AG09319 (cell line): ENCODE measurements at places on chromosomes 6 and 20.

DNA sequence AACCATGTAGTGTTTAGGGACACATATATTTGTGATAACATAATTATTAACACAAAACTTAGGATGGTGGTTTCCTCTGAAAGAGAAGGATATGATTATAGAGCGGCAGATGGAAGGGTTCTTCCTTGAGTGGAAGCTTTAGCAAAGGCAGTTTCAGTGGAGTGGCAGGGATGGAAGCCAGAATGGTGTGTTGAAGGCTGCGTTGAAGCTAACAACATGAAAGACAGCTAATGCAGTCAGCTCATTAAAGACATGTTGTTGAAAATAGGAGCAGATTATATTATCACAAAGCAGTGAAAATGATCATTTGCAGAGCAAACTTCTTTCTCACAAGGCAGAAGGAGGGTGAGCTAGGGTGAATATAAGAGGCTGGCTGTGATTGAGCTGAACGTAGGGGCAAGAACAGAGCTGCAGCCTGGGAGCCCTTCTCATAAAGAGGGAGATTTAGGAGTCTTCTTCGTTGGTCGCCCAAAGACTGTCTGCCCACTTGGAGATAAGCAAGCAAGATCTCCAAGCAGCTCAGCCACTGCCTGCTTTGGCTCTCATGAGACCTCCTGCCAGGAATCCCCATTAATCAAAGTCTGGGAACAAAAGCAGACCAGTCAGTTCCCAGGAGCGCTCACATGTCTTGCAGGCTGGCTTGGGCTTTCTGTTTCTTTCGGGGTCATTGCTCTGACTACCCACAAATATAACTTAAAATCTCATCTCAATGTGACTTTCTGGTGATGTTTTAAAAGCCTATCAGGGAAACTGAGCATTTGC is 2.6 kb upstream of the ANKRD6 start:
- DNase-seq = no peak

- no peak for DNase-seq
These were observed 57.0 kb upstream of the CD93 start for GRCh38 chr20:23143098-23143497.

GRCh38 chr20:2603816-2604505 is 48.5 kb upstream of the NOP56 start:
- no peak for DNase-seq

DNA sequence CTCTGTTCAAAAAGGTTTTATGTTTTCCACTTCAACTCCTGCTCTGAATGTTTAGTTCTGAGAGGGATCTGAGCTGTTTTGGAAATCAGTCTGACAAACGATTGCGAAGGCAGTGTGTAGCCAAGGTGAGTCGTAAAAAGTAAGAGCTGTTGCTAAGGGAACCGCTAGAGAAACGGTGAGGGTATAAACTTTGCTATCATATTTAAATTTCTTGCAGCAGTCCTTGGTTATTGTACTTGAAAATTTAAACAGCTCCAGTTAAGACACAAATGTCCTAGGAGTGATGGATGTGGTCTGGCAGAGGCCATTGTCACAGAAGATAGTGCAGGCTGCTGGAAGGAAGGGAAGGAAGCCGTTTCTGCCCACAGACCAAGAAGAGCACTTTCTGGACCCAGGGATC is 64.9 kb upstream of the CITED2 start:
- no peak for DNase-seq

- DNase-seq = no peak
These were observed 180.0 kb downstream of the SOX4 start for GRCh38 chr6:21773576-21773968.

- DNase-seq = no peak
These were observed 156.3 kb downstream of the FNDC1 start for GRCh38 chr6:159325476-159325875.

- DNase-seq = no peak
These were observed 19.0 kb downstream of the PLAGL2 start for GRCh38 chr20:32188376-32189122.

DNA sequence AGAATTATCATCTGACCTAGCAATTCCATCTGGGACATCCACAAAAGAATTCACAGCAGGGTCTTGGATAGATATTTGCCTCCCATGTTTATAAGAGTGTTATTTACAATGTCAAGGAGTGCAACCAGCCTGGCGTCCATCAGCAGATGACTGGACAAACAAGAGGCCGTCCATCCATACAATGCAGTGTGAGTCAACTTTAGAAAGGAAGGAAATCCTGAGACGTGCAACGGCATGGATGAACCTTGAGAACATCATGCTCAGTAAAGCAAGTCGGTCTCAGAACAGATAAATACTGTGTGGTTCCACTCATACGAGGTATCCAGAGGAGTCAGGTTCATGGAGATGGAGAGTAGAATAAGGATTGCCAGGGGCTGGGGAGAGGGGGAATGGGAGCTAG is 46.4 kb downstream of the FOXF2 start:
- DNase-seq = no peak

- no peak for DNase-seq
These were observed 82.4 kb downstream of the TMEM242 start for GRCh38 chr6:157240960-157241311.

- no peak for DNase-seq
These were observed 149.3 kb downstream of the GJA1 start for GRCh38 chr6:121584586-121585369.

DNA sequence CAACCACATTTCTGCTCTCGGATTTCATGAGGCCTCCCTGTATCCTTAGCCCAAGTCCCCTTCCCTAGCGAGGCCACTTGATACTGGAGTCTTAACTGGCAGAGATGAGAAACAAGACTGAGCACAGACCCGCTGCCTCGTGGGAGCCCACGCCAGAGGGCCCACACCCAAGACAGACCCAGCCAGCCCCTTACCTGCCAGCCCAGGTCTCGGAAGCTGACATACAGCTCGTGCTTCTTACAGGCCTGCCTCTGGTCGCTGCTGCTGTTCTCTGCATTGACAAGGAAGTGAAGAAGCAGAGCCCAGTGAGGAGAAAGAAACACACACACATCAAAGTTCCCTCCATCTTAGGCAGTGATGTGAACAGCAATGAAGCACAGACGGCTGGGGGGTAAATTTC is 91.7 kb downstream of the BMP7 start:
- DNase-seq = no peak

GRCh38 chr20:8076306-8077136 is 55.5 kb upstream of the PLCB1 start:
- no peak for DNase-seq

- peak; percentile 63 for DNase-seq
These were observed at the start of gene BAK1 for GRCh38 chr6:33579828-33580714. Gene BAK1, minus strand, starts transcription at chr6:33580276. Its CDS starts 2,672 bp downstream, at chr6:33577604.
